Activated T-cell treated with anti-CD3 and anti-CD28 coated beads, Interleukin-2, amount 50 U/mL, for 72 hours (primary cell): ENCODE measurements at places on chromosomes 6 and 20. TPM values are rescaled to one million over a fixed set of nuclear protein-coding genes. Genes with fewer than 3 reads are reported as not detected.

MARCKS gene
- 1.1 TPM for total RNA-seq

DNA sequence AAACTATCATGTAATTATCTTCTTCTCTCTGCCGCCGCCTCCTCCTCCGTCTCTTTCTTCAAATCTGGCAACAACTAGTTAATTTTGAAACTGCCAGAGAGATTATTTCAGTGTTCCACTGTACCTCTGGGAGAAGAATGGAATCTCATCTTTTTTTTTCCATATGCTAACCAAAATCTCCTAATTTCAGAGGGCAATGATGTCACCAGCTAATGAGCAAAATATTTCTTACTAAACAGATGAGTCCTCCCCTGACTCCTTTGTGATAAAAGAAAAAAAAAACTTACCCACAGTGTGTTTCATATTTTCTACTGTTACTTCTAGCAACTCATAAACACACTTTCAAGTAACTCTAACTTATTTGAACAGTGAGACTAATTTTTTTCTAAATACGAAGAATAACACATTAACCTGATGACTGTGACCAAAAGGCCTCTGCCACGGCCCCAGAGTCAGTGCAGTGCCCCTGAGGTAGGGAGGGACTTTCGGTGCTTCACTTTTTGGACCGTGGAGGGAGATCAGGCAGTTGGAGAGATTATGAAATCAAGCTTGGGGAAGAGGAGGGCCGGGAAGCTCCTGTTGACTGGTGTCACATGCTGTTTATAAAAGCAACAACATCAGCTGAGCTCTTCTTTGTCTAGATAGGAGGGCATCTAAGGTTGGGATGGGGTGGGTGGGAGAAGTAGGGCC is 159.6 kb downstream of the SASH1 start:
- no peak for DNase-seq

DNA sequence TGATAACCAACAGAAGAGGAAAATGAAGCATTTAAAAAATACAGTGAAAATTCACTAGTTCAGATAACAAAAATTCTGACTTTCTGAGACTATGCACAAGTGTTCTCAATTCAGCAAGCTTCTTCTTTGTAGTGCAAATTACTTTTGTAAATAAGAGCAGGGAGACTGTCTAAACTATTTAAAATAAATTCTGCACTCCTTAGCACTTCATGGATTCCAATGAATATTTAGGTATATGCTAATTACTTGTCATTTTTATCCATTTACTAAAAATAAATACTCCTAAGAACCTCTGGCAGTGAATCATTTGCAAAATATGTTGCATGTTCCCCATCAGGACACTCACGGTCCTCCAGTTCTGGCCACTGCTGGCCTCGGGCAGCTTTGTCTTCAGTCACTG is 139.8 kb downstream of the F13A1 start:
- no peak for DNase-seq

GRCh38 chr6:7914991-7915789 is 4.6 kb upstream of the TXNDC5 start:
- no peak for DNase-seq

DNA sequence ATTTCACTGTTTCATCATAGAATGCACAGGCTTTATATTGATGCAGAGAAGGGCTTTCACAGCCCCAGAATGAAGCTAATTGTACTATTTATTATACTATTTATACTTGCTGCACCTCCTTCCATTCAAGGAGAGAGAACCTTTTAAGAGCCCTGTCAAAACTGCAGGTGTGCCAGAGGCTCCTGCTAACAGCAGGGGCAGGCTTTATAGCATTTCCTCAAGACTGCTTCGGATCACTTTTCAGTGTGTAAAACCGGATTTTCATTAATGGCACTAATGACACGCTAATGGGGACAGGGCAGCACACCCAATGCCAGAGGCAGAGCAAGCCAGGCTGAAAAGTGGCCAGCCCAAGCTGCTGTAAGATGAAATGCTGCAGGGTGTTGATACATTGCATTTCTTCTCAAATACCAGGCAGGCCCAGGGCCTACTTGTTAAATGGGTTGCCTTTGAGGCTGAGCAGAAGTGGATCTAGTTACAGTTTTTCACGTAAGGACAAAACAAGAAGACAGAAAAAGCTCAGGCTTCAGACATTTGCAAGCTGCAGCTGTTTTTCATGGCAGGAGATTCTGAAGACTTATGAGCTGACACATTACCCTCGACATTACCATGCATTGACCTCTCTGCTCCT is 487.7 kb upstream of the BTBD3 start:
- no peak for DNase-seq
